Activated T-helper 1 cell treated with Interleukin-2 at 50 U/mL for 16 hours (primary cell): ENCODE measurements at places on chromosomes 3 and 15.

DNA sequence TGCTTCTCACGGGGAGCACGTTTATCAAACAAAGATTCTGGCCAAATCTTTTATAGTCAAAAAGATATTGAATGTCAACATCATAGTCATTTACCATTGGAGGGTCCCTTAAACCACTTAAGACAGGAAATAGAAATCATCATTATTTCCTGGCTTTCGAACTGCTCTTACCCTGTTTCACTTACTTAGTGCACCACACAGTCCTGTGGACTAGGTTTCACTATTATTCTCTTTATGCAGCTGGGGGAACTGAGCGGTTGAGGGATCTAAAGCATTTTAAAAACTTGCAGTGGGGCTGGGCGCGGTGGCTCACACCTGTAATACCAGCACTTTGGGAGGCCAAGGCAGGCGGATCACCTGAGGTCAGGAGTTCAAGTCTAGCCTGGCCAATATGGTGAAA is 13.7 kb upstream of the TPRG1 start:
- no peak for DNase-seq

DNA sequence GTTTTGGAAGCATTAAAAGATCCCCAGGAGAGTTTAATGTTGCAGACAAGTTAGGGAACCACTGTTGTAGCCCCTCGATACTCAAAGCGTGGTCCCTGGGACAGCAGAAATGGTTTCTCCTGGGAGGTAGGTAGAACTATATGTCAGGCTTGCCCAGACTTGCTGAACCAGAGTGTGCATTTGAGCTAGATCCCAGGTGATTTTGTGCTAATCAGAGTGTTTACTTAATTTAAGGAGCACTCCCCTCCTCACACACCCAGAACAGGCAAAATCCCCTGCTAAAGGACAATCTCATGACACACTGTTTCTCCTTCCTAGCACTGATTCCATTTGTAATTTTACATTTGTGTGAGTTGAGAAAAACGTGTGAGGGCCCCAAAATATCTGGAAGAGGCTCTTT is 24.3 kb downstream of the LMCD1 start:
- DNase-seq: no peak

DNA sequence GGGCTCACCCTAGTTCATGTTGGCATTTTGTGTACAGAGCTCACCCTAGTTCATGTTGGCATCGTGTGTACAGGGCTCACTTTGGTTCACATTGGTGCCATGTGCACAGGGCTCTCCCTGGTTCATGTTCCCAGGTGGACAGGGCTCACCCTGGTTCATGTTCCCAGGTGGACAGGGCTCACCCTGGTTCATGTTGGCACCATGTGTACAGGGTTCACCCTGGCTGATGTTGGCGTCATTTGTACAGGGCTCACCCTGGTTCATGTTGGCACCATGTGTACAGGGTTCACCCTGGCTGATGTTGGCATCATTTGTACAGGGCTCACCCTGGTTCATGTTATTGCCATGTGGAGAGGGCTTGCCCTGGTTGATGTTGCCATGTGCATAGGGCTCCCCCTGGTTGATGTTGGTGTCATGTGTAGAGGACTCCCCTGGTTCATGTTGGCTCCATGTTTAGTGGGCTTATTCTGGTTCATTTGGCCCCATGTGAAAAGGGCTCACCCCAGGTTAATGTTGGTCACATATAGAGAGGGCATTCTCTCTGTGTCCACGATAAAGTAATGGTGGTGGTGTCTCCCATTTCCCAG is 31.7 kb upstream of the NR2C2 start:
- no peak for DNase-seq

DNA sequence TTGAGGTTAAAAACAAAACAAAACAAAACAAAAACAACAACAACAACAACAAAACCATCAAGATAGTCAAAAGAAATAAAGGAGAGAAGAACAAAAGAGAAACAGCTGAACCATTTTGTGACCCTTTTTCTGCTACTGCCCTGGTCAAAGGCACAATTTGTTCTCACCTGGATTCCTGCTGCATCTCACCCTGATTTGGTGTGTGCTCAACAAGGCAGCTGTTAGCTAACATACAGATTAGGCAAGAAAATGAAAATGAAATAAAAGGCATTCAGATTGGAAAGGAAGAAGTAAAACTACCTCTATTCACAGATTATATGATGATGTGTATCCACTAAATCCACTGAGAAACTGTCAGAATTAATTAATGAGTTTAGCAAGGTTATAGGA is 28.7 kb upstream of the XIRP1 start:
- DNase-seq: no peak

- DNase-seq: no peak
Measured at GRCh38 chr15:77866186-77866585, 211.3 kb downstream of the TBC1D2B start.

DNA sequence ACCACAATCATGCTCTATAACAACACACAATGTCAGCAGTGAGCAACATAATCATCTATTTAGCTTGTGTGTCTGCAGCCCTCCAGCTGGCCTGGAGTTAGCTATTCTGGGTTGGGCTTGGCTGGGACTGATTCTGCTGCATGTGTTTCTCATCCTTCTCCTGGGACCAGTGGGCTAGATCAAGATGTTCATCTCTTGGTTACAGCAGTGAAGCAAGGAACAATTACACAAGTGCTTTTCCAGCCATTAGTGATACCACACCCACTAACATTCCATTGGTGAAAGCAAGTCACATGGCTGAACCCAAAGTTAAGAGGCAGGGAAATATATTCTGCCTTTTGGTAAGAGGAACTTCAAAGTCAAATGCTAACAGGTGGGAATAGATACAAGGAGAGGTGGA is 14.6 kb downstream of the NUDT16 start:
- DNase-seq: no peak

DNA sequence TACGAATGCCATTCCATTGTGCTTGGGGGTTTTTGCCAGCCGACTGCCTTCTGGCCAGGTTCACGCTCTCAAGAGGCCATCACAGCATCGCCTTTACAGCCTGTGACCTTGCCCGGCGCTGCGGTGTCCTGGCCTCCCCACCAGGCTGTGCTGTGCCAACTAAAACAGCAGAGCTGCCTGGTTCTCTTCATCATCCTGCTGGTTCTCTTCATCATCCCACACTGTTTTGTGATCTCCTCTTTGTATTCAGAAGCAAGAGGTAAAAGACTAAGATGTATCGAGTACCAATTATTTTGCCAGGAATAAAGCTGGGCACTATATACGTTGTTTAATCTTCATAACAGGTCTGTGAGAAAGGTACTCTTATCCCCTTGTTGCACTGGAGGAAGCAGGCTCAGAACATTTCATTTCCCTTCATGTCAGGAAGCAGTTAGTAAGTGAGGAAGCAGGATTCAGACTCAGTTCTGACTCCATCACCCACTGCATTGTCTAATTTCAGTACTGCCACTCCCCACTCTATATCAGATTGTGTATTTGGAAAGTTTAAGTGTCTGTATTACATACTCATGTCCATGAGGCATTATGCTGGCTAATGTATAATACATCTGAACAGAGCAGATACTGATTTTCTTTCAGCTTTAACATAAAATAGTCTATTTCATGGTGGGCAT is 92.7 kb downstream of the LRRC28 start:
- DNase-seq: peak; percentile 5

DNA sequence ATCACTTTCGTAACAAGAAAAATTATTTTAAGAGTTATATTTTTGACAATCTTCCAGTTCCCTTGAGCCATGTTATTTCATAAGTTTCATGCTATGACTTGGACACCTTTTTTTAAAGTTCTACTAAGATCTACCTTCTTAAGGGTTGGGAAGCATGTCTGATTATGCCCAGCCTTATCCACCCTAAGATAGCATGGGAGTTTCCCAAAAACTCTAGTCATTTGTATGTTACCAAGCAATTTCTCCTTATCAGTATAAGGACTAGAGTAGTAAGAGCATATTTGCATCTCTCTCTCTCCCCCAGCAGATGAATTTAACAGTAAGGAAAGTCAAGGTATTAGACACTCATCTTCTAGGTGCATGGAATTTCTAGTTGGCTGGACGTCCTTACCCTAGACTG is 85.1 kb upstream of the NTRK3 start:
- no peak for DNase-seq

- no peak for DNase-seq
Measured at GRCh38 chr3:133992951-133993620, 36.6 kb downstream of the SLCO2A1 start.

- no peak for DNase-seq
Measured at GRCh38 chr15:21271566-21271965, 168.7 kb downstream of the POTEB3 start.

- DNase-seq: no peak
Measured at GRCh38 chr3:32335365-32336112, 56.1 kb upstream of the CMTM7 start.

DNA sequence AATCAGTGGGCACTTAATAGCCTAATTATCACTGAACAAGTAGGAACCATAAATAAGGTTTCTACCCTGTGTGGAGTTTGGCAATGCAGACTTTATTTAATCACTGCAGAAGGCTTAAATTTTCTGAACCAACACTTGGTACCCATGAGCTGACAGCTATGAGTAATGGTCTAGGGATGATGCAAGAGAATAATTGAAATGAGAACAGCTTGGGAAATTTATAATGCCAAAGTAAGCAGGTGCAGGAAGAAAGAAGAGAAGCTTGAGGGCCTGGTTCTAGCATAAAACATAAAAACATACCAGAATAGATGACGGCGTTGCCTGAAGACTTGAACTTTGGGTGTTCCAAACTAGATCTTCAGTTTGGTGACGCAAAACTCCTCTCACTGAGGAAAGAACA is 67.0 kb downstream of the IMPG2 start:
- DNase-seq: no peak

- DNase-seq: no peak
Measured at GRCh38 chr15:100256970-100257650, 84.7 kb downstream of the ADAMTS17 start.

- no peak for DNase-seq
Measured at GRCh38 chr3:65878831-65879230, 159.9 kb downstream of the MAGI1 start.

GRCh38 chr3:43086460-43087165 is 19.3 kb downstream of the POMGNT2 start:
- no peak for DNase-seq

DNA sequence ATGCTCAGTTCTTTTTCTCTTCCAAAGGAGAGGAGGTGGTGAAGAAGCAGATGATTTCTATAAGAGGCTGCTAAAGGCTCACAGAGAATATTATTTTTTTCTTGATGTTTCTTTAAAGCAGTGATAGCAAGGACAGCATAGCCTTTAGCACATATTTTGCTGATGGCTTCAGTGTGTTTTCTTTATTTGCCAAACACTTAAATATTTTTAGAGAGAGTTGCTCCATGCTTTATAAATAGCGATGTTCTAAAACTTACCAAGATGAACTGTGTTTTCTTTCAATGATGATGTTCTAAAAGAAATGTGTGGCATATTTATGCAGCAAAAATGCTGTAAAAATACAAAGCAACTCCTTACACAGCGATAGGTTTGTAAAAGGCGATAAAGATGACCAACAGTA is 11.8 kb upstream of the KCNAB1 start:
- DNase-seq: no peak

- no peak for DNase-seq
Measured at GRCh38 chr15:48493084-48493762, 152.3 kb downstream of the FBN1 start.

DNA sequence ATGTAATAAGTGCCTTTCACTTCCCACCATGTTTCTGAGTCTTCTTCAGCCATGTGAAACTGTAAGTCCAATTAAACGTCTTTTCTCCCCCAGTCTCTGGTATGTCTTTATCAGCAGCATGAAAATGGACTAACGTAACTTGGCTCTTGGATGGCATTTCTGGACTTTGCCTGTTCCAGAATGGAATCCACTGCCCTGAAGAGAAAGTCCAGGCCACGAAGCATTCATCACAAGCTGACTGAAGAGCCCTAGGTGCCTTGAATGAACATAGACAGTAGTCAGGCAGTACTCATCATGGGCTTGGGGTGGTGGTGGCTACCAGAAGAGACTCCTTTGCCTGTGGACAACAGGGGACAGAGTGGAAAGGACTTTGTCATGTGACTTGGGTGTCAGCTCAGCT is 1505.0 kb downstream of the SI start:
- DNase-seq: no peak

DNA sequence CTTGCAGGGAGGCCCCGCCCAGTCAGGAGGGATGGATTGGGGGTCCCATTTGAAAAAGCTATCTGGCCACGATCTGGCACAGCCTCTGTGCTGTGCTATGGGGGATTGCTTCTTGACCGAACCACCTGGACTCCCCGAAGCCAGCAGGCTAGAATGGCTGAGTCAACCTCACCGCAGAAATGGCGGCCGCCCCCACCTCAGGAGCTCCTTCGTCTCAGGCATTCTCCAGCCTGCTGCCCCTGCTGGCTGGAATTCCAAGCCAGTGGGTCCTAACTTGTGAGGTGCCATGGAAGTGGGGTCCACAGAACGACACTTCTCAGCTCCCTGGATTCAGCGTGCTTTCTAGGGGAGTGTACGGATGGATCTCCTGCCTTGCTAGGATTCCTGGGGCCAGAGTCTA is 180.5 kb upstream of the TRIM42 start:
- DNase-seq: no peak

DNA sequence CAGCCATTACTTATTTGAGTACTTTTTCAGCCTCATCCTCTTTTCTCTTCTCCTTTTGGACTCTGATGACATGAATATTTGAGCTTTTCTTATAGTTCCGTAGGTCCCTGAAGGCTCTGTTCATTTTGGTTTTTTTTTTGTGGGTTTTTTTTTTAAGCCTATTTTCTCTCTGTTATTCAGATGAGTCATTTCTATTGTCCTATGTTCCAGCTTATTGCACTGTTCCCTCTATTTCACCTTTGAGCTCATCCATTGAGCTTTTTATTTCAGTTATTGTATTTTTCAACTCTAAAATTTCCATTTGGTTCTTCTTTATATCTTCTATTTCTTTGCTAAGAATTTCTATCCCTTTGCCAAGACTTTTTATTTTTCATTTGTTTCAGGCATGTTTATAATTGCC is 7.2 kb upstream of the MGLL start:
- no peak for DNase-seq

DNA sequence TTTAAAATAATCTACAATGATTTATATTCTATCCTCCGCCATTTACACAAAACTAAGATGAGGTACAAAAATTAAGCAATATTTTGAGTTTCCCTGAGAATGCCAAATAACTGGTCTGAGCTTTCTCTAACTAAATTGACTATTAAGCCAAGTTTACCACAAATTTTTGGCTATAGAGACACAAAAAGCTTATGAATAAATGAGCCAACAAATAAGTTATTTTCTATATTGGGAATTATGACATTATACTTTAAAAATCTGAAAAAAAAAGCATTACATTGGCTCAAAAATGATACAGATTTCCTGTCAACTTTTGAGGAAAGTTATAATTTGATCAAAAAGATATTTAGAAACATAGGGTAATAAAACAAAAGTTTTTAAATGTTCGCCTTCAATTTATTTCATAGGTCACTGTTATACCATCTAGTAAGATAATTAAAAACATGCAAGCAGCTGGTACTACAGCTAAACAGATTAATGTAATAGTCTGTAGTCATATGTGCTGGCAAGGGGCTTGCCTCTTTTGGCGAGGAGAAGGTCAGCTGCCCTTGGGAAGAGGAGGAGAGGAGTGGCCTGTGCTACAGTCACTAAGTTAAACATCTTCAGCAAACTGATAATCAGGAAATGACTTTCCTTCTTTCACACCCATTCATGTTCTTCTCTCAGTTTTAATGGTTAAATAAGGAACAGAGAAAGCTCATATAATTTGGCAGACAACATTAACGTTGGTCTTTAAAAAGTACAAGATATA is 318.5 kb downstream of the TBC1D5 start:
- DNase-seq: no peak
